ENCODE measurements at places on chromosomes 1 and 21.

- H3K27ac ChIP-seq = no peak overlapping the region
- no peak overlapping the region for H3K4me3 ChIP-seq
- no peak for DNase-seq
Observed at GRCh38 chr1:219427403-219427802, 185.5 kb downstream of the ZC3H11B start.

GRCh38 chr1:17572264-17572985 is 32.9 kb downstream of the ARHGEF10L start:
- H3K27ac ChIP-seq = no peak overlapping the region
- DNase-seq = no peak
- H3K4me3 ChIP-seq = no peak overlapping the region

DNA sequence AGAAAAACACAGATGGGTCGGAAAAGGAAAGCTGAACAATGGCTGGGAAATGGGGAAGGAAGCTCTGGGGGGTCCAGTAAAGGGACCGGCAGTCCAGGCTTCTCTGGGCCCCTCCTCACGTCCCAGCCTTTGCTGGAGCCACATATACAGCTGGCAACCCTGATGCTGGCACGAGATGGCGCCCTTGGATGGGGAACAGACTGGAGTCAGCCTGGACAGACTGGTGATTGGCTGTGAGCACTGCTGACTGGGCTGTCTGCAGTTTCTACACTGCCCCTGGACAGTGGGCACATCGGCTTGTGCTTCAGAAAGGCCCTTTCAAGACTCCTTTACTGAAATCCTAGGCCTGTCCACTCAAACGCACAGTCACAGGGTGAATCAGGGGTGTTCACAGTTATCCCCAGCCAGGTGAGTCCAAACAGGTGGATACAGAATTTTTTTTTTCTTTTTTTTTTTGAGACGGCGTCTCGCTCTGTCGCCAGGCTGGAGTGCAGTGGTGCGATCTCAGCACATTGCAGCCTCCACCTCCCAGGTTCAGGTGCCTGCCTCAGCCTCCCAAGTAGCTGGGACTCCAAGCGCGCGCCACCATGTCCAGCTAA is 31.1 kb upstream of the ZBTB40 start:
- no peak overlapping the region for H3K27ac ChIP-seq
- H3K4me1 ChIP-seq = peaks cover 13% of the 10 kb centered on the region
- H3K4me3 ChIP-seq = no peak overlapping the region
- no peaks in the 10 kb centered on the region for H3K27me3 ChIP-seq

GRCh38 chr1:59986516-59987310 is 60.1 kb upstream of the CYP2J2 start:
- no peaks in the 10 kb centered on the region for H3K36me3 ChIP-seq
- H3K4me1 ChIP-seq = no peaks in the 10 kb centered on the region
- H3K27me3 ChIP-seq = peaks cover 4% of the 10 kb centered on the region
- H3K4me3 ChIP-seq = no peak overlapping the region

DNA sequence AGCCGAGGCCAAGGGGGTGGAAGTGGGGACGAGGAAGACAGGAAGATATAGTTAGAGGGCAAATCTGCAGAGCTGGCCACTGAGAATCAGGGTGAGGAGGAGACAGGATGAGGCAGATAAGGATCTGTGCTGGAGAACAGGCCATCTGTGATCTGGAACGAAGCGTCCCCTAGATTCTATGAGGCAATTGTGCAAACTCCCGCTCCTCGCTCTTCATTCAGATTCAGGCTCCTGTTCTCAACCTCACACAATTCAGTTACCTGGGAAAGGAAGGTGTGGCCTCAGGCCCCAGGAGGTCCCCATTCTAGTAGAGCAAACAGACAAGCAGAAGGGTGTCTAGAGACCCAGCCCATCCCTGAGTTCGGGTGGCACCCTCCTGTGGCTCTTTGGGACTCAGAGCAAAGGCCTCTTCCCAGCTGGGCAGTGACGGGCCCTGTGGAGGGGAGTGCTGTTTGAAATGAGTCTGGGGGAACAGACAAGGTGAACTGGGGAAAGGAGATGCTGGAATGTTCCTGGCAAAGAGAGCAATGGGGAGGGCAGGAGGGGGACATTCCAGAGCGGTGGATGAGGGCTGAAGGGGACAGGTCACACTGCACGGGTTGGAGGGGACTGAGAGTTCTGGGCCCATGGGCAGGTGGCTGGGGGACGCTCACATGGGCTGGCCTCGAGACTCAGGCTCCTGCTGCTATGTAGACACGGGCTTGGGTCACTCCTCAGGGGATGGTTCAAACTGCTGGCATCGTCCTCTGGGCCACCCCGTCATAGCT is 39.9 kb upstream of the AJAP1 start:
- H3K4me1 ChIP-seq = no peaks in the 10 kb centered on the region
- H3K27me3 ChIP-seq = peaks cover 3% of the 10 kb centered on the region
- no peak overlapping the region for H3K4me3 ChIP-seq
- H3K27ac ChIP-seq = no peak overlapping the region

DNA sequence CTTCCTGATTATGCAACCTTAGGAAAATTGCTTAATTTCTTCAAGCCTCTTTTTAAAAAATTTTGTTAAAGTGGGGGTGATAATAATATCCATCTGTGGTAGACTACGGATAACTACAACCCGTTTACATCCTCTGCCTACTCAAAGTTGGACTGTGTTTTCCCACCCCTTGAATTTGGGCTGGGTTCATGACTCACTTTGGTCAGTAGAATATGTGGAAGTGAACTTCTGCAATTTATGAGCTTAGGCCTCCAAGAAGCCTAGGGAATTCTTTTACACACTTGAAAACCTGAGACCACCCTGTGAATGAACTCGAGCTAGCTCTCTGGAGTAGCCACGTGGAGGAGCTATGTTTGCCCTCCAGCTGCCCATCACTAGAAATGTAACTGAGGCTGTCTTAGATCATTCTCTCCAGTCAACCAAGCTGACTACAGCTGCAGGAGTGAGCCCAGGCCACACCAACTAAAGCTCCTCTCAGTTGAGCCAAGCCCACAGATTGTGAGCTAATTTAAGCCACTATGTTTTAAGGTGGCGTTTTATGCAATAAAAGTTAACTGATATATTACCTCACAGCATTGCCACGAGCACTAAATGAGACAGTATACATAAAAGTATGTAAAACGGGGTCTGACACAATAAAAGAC is 29.6 kb upstream of the CACHD1 start:
- H3K4me1 ChIP-seq = no peaks in the 10 kb centered on the region
- H3K27me3 ChIP-seq = no peaks in the 10 kb centered on the region
- no peak overlapping the region for H3K27ac ChIP-seq
- no peaks in the 10 kb centered on the region for H3K36me3 ChIP-seq
- no peak overlapping the region for H3K4me3 ChIP-seq
- DNase-seq = no peak

GRCh38 chr1:34648501-34648900 is 106.3 kb upstream of the GJB5 start:
- DNase-seq = no peak
- H3K4me1 ChIP-seq = no peaks in the 10 kb centered on the region
- no peak overlapping the region for H3K4me3 ChIP-seq
- H3K27me3 ChIP-seq = peaks cover 20% of the 10 kb centered on the region
- no peaks in the 10 kb centered on the region for H3K36me3 ChIP-seq
